ENCODE measurements at places on chromosomes 3 and 15. TPM values are rescaled to one million over a fixed set of nuclear protein-coding genes. Genes with fewer than 3 reads are reported as not detected.
A peak's percentile ranks its signal among the peaks of the same experiment; 100 is the strongest.

GRCh38 chr3:31445701-31446100, 87.0 kb upstream of the STT3B start:
- no peak overlapping the region for H3K4me3 ChIP-seq
- H3K36me3 ChIP-seq: no peaks in the 10 kb centered on the region
- H3K27ac ChIP-seq: no peak overlapping the region
- no peak for DNase-seq

Gene ACOX2
- 3.0 TPM for total RNA-seq

Gene NEDD4
- 16.5 TPM for total RNA-seq

GRCh38 chr15:60829416-60829815, 350.5 kb upstream of the ICE2 start:
- DNase-seq: peak; percentile 17
- H3K27ac ChIP-seq: no peak overlapping the region
- no peaks in the 10 kb centered on the region for H3K4me1 ChIP-seq
- no peaks in the 10 kb centered on the region for H3K27me3 ChIP-seq
- no peaks in the 10 kb centered on the region for H3K36me3 ChIP-seq

- H3K27ac ChIP-seq: no peak overlapping the region
- no peaks in the 10 kb centered on the region for H3K4me1 ChIP-seq
- no peaks in the 10 kb centered on the region for H3K36me3 ChIP-seq
- no peak overlapping the region for H3K4me3 ChIP-seq
- H3K27me3 ChIP-seq: no peaks in the 10 kb centered on the region
- DNase-seq: peak; percentile 42
Observed at GRCh38 chr3:133393691-133394474, 6.0 kb upstream of the BFSP2 start.

DNA sequence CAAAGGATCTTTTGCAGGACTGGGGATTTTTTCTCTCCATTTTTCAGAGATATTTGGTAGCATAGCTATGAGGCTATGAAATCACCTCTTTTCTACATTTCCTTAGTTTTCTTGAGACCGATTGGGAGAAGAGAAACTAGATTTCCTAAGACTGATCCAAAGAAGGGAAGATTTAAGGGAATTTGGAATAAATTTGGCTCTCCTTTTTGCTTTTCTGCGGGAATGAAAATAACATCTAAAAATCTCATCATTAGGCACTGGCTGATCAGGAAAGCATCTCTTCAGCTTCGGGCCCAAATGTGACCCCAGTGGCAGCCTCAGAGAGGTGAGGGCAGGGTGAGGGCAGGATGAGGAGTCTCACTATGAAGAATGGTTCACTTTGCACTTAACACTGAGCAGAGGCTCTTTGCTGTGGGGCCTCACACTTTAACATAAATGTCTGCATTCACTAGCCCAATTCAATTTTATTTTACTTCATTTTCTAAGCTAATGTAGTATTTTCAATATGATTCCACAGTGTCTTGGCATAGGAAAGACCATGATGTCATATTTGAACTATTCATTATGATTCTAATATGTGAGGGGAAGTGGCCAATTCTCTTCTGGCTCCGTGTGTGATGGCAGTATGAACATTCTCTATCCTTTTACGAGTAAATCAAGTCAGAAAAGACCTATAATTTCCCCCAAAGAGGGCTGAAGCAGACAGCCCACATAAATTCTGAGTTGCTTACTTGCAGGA, 193.2 kb downstream of the MEX3B start:
- no peak for DNase-seq
- H3K27me3 ChIP-seq: no peaks in the 10 kb centered on the region
- H3K4me1 ChIP-seq: no peaks in the 10 kb centered on the region
- no peak overlapping the region for H3K4me3 ChIP-seq
- no peak overlapping the region for H3K27ac ChIP-seq
- H3K36me3 ChIP-seq: no peaks in the 10 kb centered on the region

GRCh38 chr3:43606284-43606683, 15.5 kb downstream of the ANO10 start:
- no peak overlapping the region for H3K4me3 ChIP-seq
- H3K36me3 ChIP-seq: peaks cover 30% of the 10 kb centered on the region
- DNase-seq: no peak
- no peaks in the 10 kb centered on the region for H3K4me1 ChIP-seq

DNA sequence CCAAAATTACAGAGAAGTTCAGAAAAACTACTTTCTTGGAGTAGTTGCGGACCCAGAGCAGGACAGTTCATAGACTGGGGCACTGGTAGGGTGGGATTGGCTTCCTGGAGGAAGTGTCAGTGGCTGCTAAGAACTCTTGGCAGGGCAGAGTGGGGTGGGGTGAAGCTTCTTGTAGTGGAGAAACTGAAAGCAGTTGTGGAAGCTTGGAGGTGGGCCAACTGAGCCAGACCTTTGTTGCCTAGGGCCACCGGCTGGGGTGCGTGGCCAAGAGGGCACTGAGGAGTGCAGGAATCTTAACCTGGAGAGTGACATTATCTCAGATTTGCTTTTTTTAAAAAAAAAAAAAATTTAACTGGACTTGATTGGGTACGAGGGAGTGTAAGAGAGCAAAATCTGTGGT, 3.1 kb downstream of the KAT2B start:
- H3K36me3 ChIP-seq: no peaks in the 10 kb centered on the region
- no peak overlapping the region for H3K4me3 ChIP-seq
- no peak overlapping the region for H3K27ac ChIP-seq
- peaks cover 8% of the 10 kb centered on the region for H3K27me3 ChIP-seq

Gene SAXO2
- total RNA-seq: 17.6 TPM

Gene TLNRD1
- total RNA-seq: 29.8 TPM

DNA sequence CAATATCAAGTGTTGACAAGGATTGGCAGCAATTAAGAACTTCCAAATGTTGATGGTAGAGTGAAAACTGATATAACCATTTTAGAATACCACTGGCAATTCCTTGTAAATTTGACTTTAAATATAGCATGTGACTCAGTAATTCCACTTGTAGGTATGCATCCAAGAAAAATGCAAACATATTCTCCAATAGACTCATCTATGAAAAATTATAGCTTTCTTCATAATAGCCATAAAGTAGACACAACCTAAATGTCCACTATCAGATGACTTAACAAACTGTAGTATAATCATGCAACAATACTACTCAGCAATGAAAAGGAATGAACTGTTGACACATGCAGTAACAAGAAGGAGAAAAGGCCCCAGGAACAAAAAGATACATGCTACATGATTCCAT, 988.1 kb downstream of the FHIT start:
- no peaks in the 10 kb centered on the region for H3K36me3 ChIP-seq
- H3K27me3 ChIP-seq: no peaks in the 10 kb centered on the region
- no peak overlapping the region for H3K27ac ChIP-seq
- H3K4me3 ChIP-seq: no peak overlapping the region
- no peaks in the 10 kb centered on the region for H3K4me1 ChIP-seq

Gene RBP2
- total RNA-seq: not detected

DNA sequence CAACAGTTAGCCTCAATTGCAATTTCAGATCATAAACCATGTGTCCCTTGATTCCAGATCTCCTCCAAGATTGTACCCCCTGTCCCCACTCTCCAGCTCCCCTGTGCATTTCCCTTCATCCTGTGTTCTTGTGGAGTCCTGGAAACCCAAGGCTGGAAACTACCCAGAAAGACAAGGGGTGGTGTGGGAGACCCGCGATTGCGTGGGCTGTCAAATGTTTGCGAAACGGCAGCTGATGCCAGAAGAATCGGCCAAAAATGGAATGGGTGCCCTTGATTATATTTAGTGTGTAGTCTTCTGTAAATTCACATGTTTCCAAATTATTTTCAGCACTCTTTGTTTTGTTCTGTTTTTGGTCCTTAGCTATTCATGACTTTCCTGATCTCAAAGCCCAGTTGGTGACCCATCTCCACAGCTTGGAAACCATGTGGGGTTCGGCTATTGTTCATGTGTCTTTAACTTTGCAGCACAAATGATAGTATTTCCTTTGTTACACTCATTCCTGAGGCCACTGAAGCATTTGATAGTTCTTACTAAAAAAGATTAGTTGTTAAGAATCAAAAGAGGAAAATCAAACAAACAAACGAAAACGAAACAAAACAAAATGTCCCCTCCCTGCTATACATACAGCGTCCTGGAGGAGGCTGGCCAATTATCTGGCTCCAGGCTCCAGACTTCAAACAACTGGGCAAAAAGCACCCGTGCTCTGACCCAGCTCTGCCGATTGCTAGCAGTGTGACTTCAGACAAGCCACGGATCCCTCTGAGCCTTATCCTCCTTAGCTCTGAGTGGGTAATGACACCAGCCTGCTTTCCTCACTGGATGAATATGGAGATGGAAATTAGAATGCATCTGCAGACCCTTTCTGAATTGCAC, 120.9 kb downstream of the CACNA2D3 start:
- no peak overlapping the region for H3K27ac ChIP-seq
- no peaks in the 10 kb centered on the region for H3K36me3 ChIP-seq
- no peaks in the 10 kb centered on the region for H3K27me3 ChIP-seq
- H3K4me1 ChIP-seq: no peaks in the 10 kb centered on the region
- no peak for DNase-seq

GRCh38 chr3:194977356-194977755, 291.7 kb downstream of the FAM43A start:
- no peak overlapping the region for H3K4me3 ChIP-seq
- no peaks in the 10 kb centered on the region for H3K27me3 ChIP-seq
- no peak overlapping the region for H3K27ac ChIP-seq
- no peak for DNase-seq

DNA sequence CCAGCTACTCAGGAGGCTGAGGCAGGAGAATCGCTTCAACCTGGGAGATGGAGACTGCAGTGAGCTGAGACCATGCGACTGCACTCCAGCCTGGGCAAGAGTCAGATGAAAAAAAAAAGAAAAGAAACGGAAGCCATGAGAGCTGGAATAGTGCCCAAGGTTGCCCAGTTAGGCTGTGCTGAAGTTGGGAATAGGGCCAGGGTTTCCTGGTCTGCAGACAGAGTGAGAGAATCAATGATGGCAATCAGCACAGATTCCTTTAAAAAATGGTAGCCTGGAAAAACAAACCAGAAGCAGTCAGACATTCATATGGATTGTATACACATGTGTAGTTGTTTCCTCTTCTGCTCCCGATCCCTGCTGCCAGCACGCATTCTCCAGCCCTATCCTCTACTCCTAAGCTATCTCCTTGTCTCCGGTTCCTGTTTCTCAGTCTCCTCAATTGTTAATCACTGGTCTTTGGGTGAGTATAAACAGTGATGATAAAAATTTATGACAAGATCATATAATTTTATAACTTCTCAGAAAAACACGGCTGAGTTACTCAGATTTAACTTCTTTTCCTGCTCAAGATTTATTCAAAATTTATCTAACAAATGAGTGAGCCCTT, 316.2 kb upstream of the UMPS start:
- no peak for DNase-seq
- no peak overlapping the region for H3K27ac ChIP-seq
- H3K27me3 ChIP-seq: no peaks in the 10 kb centered on the region
- H3K4me1 ChIP-seq: no peaks in the 10 kb centered on the region
- H3K36me3 ChIP-seq: no peaks in the 10 kb centered on the region

GRCh38 chr3:62870321-62870720, 4.9 kb downstream of the CADPS start:
- no peak for DNase-seq
- H3K27ac ChIP-seq: no peak overlapping the region
- H3K27me3 ChIP-seq: no peaks in the 10 kb centered on the region
- H3K36me3 ChIP-seq: no peaks in the 10 kb centered on the region
- no peak overlapping the region for H3K4me3 ChIP-seq
- H3K4me1 ChIP-seq: no peaks in the 10 kb centered on the region

GRCh38 chr3:66629982-66630368, 129.2 kb upstream of the LRIG1 start:
- no peak for DNase-seq
- no peaks in the 10 kb centered on the region for H3K36me3 ChIP-seq
- H3K27ac ChIP-seq: no peak overlapping the region
- H3K27me3 ChIP-seq: no peaks in the 10 kb centered on the region

- peaks cover 5% of the 10 kb centered on the region for H3K36me3 ChIP-seq
- DNase-seq: no peak
- H3K4me1 ChIP-seq: peaks cover 14% of the 10 kb centered on the region
- no peaks in the 10 kb centered on the region for H3K27me3 ChIP-seq
- H3K4me3 ChIP-seq: no peak overlapping the region
Observed at GRCh38 chr3:172221547-172221946, 182.2 kb downstream of the FNDC3B start.

Gene MYLK
- total RNA-seq: 8.2 TPM

Gene TRIM42
- not detected for total RNA-seq

Data from endodermal cell (in vitro differentiated cells).